Inflammatory macrophage treated with lipopolysaccharide for 1 hour (primary cell): ENCODE measurements at places on chromosomes 11 and 22.

- no peak for DNase-seq
These were observed 90.9 kb downstream of the EXT2 start for GRCh38 chr11:44186321-44186930.

DNA sequence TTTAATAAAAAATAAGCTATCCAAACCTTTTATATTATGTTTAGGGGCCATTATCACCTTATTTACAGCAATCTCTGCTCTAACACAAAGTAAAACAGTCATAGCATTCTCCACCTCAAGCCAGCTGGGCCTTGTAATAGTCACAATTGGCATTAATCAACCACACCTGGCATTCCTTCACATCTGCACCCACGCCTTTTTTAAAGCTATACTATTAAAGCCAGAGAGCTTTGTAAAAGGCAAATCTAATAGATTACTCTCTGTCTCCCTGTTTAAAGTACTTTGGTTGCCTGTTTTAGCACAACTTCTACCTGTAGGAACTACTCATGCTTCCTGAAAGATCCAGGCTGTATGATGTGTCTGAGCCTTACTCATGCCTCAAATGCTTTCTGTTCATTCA lies 113.1 kb downstream of the CSNK2A3 start:
- no peak for DNase-seq

DNA sequence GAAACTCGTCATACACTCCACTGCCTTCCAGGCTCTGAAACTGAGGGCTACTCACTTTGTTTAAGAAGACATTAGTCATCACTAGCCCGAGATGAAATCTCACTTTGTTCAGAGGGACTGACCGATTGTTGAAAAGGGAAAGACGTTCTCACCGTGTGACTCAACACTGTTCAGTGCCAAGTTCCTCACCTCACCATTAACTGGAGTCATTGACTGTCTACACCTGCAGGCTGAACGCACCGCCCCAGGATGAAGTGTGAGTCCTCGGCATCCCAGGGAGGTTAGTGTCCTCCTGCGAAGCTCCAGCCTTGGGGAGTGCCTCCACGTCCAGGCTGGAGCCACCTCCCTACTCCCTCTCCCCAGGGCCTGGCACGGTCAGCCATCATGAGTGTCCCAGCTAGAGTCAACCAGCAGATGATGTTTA lies 30.4 kb downstream of the FADD start:
- DNase-seq = no peak

DNA sequence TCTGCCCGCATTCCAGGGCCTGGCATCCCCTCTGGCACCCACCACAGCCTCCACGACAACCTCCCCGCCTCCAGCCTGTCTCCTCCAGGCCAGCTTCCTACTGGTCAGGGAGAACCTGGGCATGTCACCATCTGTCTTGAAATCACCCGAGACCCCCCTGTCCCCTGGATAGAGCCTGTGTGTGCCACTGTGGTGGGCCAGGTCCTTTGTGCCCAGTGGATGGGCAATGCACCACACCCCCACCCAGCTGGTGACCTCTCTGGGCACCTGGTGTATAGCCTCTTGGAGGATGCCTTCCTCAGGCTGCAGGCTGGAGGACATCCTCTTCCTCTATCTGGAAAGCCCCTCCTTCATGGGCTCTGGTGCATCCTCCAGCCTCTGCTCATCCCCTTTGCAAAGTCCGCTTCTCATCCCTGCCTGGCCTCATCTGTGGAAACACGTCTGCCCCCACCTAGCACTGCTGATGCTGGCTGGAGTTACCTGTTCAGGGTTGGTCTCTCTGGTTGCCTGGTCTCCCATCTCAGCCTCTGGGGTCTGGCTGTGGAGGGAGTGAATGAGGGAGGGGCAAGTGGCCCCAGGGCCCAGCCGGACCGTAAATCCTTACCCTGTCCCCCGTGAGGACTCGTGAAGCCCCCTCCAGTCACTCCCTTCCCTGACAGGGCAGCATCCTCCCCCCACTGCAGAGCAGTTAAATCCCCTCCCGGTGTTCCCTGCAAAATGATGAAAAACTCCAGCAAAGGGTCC lies 589.6 kb downstream of the TBC1D22A start:
- DNase-seq = no peak

- no peak for DNase-seq
These were observed 11.6 kb downstream of the SMIM38 start for GRCh38 chr11:69167130-69167915.

- DNase-seq = no peak
These were observed 48.1 kb upstream of the SHISAL1 start for GRCh38 chr22:44360668-44361381.

DNA sequence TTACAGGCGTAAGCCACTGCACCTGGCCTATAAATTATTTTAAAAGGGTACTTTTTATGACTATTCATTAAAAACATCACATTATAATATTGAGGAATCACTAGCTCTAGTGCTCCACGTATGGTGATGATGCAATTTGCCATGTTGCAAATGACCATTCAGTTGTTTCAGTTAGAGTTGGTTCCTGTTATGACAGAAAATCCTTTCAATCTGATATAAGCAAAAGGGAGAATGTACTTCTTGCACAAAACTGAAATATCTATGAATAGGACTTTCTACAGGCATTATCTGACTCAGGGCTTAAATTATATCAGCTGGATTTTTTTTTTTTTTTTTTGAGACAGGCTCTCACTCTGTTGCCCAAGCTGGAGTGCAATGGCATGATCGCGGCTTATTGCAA lies 45.6 kb upstream of the RRM1 start:
- peak; percentile 88 for DNase-seq

DNA sequence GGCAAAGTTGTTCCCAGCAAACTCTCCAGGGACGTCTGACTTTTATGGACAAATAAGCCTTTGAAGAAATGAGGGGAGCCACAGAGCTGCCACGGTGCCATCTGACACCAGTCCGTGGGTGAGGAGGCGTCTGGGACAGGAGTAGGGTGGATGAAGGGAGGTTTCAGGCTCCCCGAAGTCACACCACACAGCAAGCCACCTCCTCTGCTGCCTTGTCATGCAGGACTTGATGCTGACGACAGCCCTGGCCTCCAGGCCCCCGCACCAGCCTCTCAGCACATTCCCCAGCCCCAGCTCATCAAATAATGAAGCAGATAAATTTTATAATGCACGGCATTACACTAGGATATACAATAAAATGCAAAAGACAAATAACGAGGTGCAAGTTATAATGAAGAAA lies 156.5 kb downstream of the CEP164 start:
- DNase-seq = no peak

DNA sequence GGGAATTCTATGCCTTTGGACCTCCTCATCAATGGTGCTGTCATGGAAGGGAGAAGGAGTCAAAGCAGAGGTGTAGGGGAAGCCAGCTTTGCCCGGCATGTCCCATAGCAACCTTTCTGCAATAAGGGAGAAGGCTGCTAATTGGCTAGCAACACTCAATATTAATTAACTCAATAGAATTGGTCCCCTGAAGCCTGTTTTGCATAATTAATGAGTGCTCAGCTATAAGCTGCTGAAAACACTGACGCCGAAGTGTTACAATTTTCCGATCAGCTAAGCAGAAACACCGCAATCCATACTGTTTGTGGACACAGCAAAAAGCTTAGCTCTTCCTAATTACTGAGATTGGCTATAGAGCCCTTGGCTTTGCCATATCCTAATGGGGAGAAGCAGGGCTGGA lies 245.0 kb downstream of the CSNK2A3 start:
- no peak for DNase-seq

- DNase-seq = peak; percentile 45
These were observed 540 bp downstream of the PPARA start for GRCh38 chr22:46150655-46151477.

DNA sequence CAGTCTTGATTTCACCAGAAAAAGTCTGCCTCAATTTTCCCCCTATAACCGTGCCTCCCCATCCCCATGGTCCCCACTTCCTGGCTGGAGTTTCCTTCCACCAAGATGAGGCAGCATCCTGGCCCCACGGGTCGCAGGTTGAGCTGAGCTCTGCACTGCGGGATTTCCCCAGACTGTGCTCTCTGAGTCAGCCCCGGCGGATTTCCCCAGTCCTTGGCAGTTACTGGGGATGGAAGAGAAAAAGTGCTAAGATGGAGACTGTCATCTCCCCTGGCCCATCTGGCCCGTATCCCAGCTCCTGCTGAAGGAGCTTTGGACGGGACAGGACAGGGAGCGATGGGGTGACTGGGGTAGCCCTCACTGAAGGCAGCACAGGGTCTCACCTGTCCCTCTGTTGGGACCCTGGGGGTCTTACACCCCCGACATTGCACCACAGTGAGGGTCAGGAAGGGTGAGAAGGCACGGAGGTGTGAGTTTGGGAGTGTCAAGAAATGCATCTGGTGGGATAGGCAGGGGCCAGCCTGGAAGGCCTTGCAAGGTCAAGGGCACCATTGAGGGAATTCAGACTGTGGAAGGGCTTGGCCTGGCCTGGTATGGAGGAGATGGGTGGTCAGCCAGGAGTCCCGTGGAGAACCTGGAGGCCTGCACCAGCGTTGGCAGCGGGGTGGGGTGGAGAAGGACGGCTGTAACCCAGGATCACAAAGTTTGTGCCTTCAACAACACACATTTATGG lies 36.5 kb downstream of the NADSYN1 start:
- peak; percentile 69 for DNase-seq

- DNase-seq = no peak
These were observed 33.2 kb upstream of the CEP126 start for GRCh38 chr11:101881586-101881985.

DNA sequence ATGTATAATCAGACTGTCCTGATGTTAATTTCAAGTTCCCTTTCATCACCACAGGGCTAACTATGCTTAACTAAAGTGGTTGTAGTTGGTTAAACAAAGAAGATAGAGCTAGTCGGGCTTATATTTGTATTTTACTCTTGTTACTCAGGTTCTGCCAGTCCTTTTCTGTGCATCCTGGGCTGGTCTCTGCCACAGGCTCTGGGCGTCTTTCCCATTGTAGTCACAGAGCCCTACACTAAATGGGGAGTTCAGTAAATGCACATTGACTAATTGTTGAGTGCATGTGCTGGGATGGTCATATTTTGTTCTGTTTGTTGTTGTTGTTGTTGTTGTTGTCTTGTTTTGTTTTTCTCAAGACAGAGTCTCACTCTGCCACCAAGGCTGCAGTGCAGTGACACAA lies 125.4 kb upstream of the PGR start:
- DNase-seq = no peak

DNA sequence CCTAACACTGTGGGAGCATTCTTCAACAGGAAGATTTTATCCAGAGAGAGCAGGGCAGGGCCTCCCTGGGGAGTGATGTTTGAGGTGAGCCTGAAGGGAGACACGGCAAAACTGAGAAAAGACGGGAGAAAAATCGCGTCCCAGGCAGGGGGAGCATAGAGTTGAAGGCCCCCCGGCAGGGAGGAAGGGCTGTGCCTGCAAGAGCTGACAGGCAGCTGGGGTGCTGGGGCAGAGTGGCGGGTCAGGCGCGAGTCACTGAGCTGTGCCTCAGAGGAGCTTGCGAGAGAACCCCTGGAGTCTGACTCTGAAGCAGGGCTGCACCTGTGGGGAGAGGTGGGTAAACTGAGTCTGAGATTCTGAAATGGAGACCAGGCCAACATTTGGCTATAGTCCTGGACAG lies 14.8 kb downstream of the PKNOX2 start:
- no peak for DNase-seq
